MG63 (cell line): ENCODE measurements at places on chromosomes 3 and 15. TPM values are rescaled to one million over a fixed set of nuclear protein-coding genes. Genes with fewer than 3 reads are reported as not detected.

Gene TRIM42
- not detected in 2 replicates for total RNA-seq

Gene CA12
- 4.7 and 4.8 TPM in 2 replicates for total RNA-seq

GRCh38 chr3:12970684-12971083 lies 102.5 kb downstream of the IQSEC1 start:
- no peak for DNase-seq

- no peak for DNase-seq
Measured at GRCh38 chr15:90679959-90680358, 37.2 kb upstream of the BLM start.

DNA sequence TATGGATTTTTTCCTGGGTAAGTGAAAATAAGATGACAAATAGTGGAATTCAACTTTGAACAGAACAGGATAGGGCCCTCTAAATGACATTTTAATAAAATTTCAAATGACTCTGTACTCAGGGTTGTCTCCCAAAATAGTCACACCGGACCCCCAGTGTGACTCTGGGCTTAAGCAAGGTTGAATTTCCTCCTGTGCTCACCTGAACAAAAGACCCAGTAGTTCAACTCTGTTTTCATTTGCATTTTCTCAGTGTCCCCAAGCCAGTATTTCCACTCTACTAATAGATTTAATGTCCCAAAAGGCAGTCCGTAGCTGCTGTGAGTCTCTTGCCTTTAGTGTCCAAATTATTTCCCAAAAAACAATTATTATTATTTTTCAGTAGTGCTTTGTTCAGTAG lies 296.6 kb downstream of the PLOD2 start:
- no peak for DNase-seq
